ENCODE measurements at places on chromosomes 3 and 15. TPM values are rescaled to one million over a fixed set of nuclear protein-coding genes. Genes with fewer than 3 reads are reported as not detected.

DNA sequence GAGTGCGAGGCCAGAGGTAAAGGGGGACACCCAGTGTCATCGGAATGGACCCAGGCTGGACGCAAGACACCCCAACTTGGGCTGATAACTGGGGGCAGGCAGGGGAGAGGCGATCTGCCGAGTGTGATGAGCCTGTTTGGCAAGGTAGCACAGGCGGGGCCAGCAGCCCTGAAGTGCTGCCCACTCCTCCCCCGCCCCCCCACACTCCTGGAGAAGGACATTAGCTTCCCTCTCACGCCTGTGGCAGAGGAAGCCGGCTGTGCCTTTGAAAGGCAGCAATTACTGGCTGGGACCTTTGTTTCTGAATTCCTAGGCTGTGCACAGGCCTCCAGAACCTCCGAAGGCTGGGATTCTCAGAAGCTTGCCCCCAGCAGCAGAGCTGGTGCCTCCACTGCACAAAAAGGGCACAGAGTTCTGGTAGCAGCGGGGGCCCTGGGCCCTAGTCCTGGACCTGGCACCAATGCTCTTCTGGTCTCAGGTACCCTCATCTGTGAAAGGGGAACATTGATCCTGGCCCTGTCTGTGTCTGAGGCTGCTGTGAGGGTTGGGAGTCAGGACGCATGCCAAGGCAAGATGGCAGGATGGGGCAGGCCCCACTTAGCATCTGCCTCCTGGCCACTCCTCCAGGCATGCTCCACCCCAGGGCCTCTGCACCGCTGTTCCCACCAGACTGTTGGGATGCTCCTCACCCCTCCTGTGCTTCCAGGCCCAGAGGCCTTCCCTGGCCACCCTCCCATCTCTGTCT is 28.6 kb downstream of the IQSEC1 start:
- H3K4me1 ChIP-seq = peaks cover 6% of the 10 kb centered on the region
- no peak overlapping the region for H3K4me3 ChIP-seq
- DNase-seq = no peak
- H3K36me3 ChIP-seq = no peaks in the 10 kb centered on the region

GRCh38 chr3:119395923-119396358 is 67.5 kb downstream of the TMEM39A start:
- 0 out of 2 replicates have a peak, but pooled peaks cover 6% of the 10 kb centered on the region for H3K27me3 ChIP-seq
- no peak overlapping the region for H3K4me3 ChIP-seq
- H3K4me1 ChIP-seq = no peaks in the 10 kb centered on the region

Gene TASOR
- 32.8 TPM for polyA plus RNA-seq

GRCh38 chr3:96267577-96267976 is 546.8 kb upstream of the EPHA6 start:
- DNase-seq = no peak
- H3K36me3 ChIP-seq = no peaks in the 10 kb centered on the region
- no peaks in the 10 kb centered on the region for H3K4me1 ChIP-seq
- H3K27me3 ChIP-seq = no peaks in the 10 kb centered on the region

DNA sequence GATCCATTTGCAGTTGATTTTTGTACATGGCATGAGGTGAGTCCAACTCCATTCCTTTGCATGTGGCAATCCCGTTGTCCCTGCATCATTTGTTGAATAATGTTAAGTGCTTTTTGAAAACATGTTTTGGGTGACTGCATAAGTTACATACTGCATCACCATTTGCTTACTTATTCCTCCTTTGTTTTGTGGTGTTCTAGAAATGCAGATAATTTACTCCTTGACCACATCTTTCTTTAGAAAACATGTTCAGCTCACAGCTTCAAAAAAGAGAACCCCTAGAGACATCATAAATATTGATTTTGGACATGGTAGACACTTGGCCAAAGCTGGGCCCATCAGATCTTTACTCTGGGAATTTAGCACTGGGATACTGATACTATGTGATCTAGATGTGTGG is 135.3 kb upstream of the DAZL start:
- H3K36me3 ChIP-seq = no peaks in the 10 kb centered on the region
- no peaks in the 10 kb centered on the region for H3K4me1 ChIP-seq
- no peak overlapping the region for H3K4me3 ChIP-seq
- H3K27me3 ChIP-seq = no peaks in the 10 kb centered on the region

GRCh38 chr3:123084192-123084591 is 17.4 kb downstream of the PDIA5 start:
- H3K4me3 ChIP-seq = no peak overlapping the region
- no peak for DNase-seq
- no peak overlapping the region for H3K27ac ChIP-seq
- peaks cover 11% of the 10 kb centered on the region for H3K36me3 ChIP-seq
- H3K4me1 ChIP-seq = peaks cover 36% of the 10 kb centered on the region
- H3K27me3 ChIP-seq = no peaks in the 10 kb centered on the region

GRCh38 chr3:135100366-135100765 is 305.3 kb downstream of the EPHB1 start:
- no peaks in the 10 kb centered on the region for H3K4me1 ChIP-seq
- no peak overlapping the region for H3K4me3 ChIP-seq

Gene ARPIN
- polyA plus RNA-seq = not detected

Gene CHCHD4
- 81.7 TPM for polyA plus RNA-seq

Gene CYFIP1
- polyA plus RNA-seq = 31.2 TPM

- no peaks in the 10 kb centered on the region for H3K36me3 ChIP-seq
- H3K4me1 ChIP-seq = no peaks in the 10 kb centered on the region
- DNase-seq = no peak
- no peaks in the 10 kb centered on the region for H3K27me3 ChIP-seq
These were observed 79.4 kb downstream of the PEX5L start for GRCh38 chr3:179957264-179957845.

Gene SPCS1
- polyA plus RNA-seq = 107 TPM
